Osteocyte (in vitro differentiated cells): ENCODE measurements at places on chromosomes 4 and X.

DNA sequence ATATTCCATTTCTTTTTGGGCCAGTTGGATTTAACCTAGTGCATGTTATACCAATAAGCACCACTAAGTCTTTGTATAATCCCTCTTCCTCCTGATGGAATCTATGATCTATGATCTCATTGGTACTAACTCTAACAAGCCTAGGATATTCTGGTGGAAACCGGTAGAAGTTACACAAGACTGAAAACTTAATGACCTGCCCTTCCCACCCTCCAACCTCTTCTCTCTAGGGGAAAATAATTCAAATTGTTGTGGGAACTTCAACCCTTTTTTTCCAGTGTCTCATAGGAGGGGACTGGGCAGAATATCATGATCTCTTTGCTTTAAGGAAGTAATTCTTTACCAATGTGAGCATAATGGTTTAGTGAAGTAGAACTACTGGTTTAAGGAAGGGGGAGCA is 289.5 kb upstream of the BOD1L1 start:
- DNase-seq: no peak

DNA sequence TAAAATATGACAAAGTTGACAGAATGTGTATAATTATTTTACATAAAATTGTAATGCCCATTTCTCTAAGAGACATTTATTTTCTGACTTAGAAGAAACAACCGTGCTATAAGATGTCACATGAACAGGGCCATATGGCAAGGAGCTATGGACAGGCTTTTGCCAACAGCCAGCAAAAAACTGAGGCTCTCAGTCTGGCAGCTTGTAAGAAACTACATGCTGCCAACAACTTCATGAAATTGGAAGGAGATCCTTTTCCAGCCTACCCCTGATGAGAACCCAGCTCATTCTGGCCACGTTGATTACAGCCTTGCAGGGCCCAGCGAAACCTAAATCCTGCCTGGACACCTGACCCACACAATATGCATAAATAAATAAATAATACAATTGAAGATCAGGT is 250.3 kb upstream of the ARSJ start:
- no peak for DNase-seq

DNA sequence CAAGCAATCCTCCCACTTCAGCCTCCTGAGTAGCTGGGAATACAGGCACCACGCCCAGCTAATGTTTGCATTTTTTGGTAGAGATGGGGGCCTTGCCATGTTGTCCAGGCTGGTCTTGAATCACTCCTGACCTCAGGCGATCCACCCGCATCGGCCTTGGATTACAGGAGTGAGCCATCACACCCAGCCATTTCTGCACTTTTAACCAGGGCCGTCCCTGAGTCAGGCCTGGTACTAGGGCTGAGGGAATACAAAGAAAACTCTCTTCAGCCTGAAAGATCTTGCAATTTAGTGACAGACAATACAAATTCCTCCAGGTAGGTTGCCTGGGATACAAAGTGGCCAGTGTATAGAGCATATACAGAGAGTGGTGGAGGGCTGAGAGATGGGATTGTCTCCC is 65.8 kb downstream of the BCOR start:
- no peak for DNase-seq

- DNase-seq: no peak
Observed at GRCh38 chrX:10656214-10656613, 35.8 kb upstream of the MID1 start.
